ENCODE measurements at places on chromosomes 4 and X.

DNA sequence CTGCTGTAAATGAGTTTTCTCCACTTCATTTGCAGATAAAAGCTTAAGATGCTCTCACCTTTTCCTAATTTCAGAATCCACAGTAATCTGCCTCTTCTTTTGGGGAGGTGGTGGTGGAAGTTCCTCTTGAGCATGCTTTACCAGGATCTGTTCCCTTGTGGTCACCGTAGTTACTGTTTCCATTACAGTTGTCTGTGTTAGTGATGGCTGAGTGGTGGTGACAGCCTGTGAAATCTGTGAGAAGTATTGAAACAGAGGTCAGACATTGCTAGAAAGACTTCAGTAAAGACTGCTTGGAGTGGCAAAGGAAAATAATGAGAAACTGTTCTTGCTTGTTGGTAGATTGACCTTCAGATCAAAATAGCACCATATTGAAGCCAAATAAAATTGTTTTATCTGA, 666.2 kb downstream of the DMD start:
- DNase-seq, result no peak

- DNase-seq, result no peak
Observed at GRCh38 chr4:128716338-128716737, 93.2 kb upstream of the JADE1 start.

GRCh38 chr4:147076179-147076578, 130.5 kb upstream of the TTC29 start:
- no peak for DNase-seq

DNA sequence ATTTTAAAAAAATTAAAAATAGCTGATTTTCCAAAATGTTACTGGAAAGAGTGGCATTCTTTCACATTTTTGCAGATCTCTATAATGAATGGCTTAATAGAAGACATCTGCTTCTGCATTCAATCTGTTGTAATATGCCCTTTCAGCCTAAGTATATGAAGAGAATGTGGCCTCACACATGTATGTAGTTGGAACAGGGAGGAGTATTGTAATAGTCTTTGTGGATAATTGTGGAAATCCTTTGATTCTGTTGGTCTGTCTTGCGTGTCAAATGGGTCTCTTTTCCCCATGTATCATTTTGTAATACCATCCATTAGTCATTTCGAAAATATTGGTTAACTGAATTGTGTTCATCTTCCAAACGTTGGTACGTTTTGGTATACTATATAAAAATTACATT, 11.6 kb downstream of the TXLNG start:
- DNase-seq, result no peak

Measured in NCI-H345 (cell line).